ENCODE measurements at places on chromosomes 7 and 10.

DNA sequence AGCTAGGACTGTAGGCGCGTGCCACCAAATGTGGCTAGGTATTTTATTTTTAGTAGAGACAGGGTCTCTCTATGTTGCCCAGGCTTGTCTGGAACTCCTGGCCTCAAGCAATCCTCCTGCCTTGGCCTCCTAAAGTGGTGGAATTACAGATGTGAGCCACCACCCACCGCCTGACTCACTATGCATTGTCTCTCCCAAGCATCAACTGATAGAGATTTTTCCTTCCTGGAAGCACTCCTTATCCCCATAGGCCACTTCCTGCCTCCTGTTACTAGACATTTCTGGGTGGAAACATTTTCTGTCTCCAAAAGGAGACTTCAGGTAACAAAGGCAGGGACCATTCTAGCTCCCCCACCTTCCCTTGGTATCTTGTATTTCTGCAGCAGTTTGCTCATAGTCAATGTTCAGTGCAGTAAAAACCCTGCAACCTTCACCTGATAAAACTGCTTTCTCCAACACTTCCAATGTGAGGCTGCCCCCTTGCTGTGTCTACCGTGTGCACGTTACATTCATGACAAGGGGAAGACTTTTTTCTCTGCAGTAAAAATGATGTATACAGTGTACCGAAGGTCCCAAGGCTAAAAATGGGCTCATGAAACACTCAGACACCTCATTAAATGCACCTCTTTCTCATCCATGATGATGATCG lies 84.9 kb downstream of the NHLRC2 start:
- DNase-seq, result no peak

DNA sequence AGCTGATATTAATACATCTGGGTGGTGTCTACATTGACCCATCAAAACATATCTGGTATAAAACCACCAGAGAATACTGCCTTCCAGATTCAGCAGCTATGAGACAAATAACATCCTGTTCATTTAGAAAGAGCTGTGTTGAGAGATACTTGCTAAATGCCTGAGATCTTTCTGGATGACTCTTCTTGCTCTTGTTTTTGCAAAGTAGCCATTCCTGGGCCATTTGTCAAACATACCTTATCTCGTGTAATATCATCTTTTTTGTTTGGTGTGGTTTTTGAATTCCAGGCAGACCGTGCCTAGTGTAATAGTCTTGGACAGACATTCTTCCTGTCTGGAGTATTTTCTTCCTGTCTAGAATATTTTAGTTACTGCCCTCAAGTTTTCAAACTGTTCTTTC lies 74.7 kb upstream of the PRR15 start:
- DNase-seq, result no peak

DNA sequence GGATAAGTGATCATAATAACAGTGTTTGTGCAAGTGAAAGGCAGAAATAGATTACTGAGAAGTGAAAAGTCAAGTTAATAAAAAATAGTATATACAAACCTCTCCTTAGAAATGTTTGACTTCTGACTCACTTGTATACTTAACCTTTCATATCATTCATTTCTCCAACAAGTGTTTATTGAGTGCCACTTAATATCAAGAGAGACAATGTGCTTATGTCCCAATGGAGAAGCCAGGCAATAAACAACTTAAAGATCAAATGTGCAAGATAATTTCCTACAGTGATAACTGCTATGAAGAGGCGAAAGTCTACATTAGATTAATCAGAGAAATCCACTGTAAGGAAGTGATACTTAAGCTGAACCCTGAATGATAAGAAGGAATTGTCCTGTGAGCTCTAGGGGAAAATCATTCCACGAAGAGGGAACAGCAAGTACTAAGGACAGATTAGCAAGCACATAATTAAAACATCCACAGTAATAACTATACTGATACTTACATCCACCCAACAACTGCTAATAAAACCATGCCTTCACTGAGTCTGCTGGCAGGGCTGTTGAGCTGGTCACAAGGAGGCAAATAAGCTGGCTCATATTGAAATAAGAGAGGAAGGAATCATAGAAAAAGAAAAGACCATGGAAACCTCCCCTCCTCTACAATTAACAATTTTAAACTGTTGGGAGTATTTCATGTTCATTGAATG lies 203.5 kb downstream of the CTNNA3 start:
- DNase-seq, result no peak

DNA sequence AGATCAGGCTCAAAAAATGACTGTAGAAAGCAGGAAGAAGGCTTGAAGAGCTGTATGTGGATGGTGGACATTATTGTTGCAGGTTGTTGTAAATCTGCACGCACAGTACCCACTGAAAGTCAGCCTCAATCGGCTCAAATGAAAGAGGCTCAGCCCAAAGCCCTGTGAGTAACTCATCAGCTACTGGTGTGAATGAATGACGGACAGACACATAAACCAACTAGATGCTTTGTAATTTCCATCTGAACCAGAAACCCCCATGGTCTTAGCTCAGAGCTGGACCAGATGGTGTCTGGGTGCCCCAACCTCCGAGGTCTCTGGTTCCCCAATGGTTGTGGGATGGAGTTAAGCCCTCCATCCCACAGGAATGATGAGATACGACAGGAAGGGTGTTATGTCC lies 7.4 kb downstream of the CALN1 start:
- no peak for DNase-seq

GRCh38 chr7:115271332-115272235 lies 349.7 kb downstream of the MDFIC start:
- DNase-seq, result no peak

DNA sequence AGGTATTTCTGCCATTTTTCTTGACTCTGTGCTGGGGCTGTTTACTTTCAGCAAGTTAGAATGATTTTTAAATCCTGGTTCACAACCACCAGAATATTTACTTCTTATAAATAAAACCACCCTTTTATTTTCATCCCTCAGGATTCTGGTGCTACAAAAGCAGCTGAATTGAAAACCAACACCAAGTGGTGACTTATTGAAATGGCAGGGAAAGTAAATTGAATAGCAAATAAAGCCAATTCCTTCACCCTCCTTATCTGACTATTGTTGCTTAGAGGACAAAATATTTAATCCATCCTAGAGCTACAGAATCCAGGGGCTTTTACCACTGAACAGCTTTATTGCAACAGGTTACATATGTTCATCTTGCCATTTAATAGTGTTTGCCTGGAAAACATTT lies 828.6 kb upstream of the GHITM start:
- no peak for DNase-seq

DNA sequence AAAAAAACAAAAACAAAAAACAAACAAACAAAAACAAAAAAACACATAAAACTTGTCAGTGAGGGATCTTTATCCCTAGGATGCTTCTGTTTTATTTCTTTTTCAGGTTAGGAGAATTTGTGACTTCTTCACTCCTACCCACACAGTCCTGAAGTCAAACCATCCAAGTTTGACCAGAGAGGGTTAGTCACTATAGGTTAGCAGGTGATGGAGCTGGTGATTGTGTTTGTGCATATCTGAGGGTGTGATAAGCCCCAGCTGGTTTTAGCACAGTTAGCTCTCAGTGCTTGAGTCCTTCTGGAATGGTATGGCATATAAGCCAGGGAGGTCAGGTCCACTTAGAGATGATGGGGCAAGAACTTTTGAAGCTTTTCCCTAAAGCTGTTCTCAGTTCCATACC lies 11.8 kb upstream of the IKZF1 start:
- no peak for DNase-seq

- DNase-seq, result no peak
These were observed 82.9 kb downstream of the MAD1L1 start for GRCh38 chr7:2149672-2150444.

GRCh38 chr10:101843032-101844021 lies at the start of gene KCNIP2:
TSS of gene KCNIP2 (minus strand) at chr10:101843800. CDS start at chr10:101843568, 232 bp downstream.
- DNase-seq, result peak; percentile 79

DNA sequence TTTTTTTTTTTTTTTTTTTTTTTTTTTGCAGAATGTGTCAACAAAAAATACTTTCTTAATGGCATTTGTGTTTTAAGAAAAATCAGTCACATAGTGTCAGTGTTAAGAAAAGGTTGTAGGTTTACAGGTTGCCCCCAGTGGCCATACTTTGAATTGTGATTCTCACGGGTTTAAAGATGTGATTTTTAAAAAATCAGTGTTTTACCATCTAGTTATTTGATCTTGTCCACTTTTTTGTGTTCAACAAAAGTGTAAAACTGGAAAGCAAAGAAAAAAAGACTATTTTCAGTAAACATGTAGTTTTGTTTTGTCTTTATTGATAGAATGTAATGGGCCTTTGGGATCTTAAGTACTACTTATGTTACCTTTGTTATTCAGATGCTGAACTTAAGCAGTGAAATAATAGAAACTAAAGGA lies 25.7 kb downstream of the SUV39H2 start:
- DNase-seq, result peak; percentile 34

Measured in germinal center (tissue), 1 donor.